Activated CD8-positive, alpha-beta memory T cell treated with anti-CD3 and anti-CD28 coated beads, Interleukin-2, amount 10 ng/mL, durations not matched to agents 7 days and 5 days (primary cell): ENCODE measurements at places on chromosomes 1 and 21. TPM values are rescaled to one million over a fixed set of nuclear protein-coding genes. Genes with fewer than 3 reads are reported as not detected.
A peak's percentile ranks its signal among the peaks of the same experiment; 100 is the strongest.

Gene C1orf94
- total RNA-seq, result not detected

Gene KRTAP7-1
- not detected for total RNA-seq

Gene DPT
- not detected for total RNA-seq

- DNase-seq, result no peak
Measured at GRCh38 chr1:204468206-204468605, 26.4 kb downstream of the PIK3C2B start.

DNA sequence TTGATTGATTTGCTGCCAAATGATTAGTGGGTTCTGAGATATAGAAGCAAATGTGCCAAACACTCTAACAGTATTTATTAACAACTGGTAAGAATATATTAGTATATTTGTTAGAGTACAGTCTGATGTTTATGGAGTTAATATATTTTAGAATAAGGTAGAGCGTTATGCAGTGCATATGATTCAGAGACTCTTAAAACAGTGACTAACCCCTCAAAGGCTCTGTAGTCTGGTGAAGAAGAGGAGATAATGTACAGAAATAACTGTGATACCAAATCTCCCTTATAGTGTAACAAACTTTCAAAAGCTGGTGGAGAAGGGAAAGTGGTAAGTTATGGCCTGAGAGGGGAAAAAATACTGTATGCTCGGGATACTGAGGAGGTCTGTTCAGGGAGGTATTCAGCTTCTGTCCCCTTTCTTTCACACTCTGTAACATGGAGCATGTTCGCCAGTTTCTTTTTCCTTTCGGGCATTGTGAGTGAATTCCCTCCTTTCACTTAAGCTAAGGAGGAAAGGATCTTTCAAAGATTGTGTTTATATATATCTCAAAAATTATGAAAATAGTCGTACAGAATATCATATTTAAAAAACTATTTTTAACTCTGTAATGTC, 121.2 kb downstream of the ADGRL2 start:
- DNase-seq, result no peak

- DNase-seq, result no peak
Measured at GRCh38 chr1:195336812-195337211, 1271.4 kb downstream of the KCNT2 start.

- DNase-seq, result no peak
Measured at GRCh38 chr1:244050014-244050834, 859 bp upstream of the ZBTB18 start.

DNA sequence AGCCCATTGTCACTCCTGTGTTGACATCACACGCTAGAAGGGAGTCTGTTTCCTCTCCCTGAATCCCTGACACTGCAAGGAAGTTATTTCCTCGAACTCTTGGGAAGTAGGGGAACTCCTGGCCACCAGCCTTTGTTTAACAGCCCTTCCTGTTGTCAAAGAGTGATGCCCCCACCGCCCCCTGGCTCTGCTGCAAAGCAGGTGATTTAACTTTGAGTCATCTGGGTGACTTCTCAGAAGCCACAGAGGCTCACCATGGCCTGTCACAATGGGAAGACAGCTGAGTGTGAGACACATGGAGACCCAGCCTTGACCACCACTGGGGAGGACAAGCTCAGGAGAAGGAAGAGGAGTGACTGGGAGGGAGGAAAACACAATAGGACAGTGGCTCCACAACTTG, 182.8 kb downstream of the PSMG1 start:
- DNase-seq, result peak; percentile 60
